ENCODE measurements at places on chromosomes 7 and 10. TPM values are rescaled to one million over a fixed set of nuclear protein-coding genes. Genes with fewer than 3 reads are reported as not detected.

- DNase-seq, result peak; percentile 9
Measured at GRCh38 chr7:135710417-135711138, 17.4 kb downstream of the SLC13A4 start.

DNA sequence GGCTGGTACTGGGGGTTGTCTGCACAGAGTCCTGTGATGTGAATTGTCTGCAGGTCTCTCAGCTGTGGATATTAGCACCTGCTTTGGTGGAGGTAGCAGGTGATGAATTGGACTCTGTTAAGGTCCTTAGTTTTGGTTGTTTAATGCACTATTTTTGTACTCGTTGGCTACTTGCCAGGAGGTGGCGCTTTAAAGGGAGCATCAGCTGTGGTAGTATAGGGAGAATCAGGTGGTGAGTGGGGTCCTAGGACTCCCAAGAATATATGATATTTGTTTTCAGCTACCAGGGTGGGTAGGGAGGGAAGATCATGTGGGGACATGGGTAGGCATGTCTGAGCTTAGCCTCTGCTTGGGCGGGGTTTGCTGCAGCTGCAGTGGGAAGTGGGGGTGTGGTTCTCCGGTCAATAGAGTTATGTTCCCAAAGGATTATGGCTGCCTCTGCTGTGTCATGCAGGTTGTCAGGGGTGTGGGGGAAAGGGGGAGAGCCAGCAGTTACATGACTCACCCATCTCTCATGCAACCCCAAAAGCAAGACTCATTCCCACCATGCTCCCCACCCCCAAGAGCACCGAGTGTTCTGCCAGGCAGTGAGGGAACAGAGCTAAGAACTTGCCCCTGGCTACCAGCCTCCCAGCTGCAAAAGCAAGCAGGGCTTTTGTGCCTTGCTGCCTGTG lies 53.7 kb upstream of the ZNF273 start:
- no peak for DNase-seq

DNA sequence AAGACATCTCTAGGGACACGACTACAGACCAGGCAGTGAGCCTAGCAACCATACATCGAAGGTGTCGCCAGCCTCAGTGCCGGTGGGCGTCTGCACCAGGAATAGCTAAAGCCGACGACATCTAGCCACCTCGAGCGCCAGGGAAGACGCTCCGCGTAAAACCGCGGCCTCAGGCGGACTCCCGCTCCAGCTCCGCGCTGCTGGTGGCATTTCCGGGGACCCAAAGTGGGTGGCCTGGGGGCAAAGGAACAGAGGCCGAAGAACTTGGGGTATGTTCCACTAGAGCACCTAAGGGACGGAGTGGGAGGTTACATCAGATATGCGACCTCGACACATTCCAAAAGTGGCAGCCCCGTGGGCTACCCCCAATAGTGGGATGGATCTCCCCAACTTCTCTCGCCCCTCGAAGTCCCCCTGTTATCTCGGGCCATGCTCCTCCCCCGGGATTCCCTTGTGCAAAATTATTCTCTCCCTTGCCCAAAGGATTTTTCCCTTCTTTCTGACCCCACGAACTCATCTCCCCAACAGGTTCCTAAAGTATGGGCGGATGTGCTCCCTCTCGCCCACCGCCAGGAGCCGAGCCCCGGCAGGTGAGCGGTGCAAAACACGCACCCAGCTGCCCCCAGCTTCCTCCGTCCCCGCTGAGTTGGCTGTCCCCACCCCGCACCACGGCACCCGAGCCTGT lies 1.2 kb downstream of the KCNMA1 start:
- DNase-seq, result no peak

The ARHGAP21 gene
- 18.8 TPM for total RNA-seq

The SEC31B gene
- total RNA-seq, result 40.6 TPM

DNA sequence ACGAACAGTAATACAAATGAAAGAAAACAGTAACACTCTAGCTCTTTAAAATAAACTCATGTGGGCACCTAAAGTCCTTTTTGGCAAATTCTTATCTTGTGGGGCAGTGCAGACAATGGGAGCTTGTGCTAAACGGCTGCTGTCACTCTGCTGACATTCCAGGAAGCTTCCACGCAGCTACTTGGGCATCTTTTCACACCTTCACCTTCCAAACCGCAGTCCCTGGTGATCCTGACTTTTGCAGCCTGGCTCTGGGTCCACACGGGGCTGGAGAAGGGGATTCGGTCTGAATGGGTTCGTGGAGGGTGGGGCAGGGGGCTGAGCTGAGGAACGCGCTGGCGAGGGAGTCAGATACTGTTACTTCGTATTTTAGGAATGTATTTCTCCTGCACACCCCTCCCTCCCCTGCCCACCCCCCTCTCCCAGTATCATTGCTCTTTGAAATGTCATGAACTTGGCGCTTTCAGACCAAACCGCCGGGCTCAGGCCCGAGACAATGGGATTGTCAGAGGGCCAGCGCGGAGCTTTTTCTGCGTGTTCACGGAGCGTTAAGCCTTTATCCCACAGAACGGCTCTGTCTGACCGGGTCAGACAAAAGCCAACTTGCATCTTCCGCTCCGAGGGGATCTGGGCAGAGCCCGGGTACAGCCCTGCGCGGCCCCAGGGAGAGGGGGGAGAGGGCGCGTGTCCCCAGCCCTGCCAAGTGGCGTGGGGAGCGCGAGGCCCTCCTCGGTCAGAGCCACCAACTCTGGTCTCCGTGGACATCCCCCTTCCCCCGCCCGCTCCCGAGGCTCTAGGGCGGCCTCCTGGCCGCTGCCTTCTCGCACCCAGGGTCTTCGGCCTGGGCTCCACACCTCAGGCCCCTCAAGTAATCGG lies 76.7 kb upstream of the EN2 start:
- DNase-seq, result no peak

The GIMAP4 gene
- total RNA-seq, result 88.3 TPM

GRCh38 chr7:12436896-12437535 lies 33.4 kb upstream of the VWDE start:
- no peak for DNase-seq

- DNase-seq, result no peak
Measured at GRCh38 chr7:96992192-96993005, 13.0 kb upstream of the DLX6 start.

The GDF2 gene
- total RNA-seq, result not detected

- DNase-seq, result no peak
Measured at GRCh38 chr10:58818900-58819299, 306.2 kb downstream of the BICC1 start.

Data from activated CD8-positive, alpha-beta T cell treated with anti-CD3 and anti-CD28 coated beads for 36 hours (primary cell).